ENCODE measurements at places on chromosomes 11 and 22. TPM values are rescaled to one million over a fixed set of nuclear protein-coding genes. Genes with fewer than 3 reads are reported as not detected.

DNA sequence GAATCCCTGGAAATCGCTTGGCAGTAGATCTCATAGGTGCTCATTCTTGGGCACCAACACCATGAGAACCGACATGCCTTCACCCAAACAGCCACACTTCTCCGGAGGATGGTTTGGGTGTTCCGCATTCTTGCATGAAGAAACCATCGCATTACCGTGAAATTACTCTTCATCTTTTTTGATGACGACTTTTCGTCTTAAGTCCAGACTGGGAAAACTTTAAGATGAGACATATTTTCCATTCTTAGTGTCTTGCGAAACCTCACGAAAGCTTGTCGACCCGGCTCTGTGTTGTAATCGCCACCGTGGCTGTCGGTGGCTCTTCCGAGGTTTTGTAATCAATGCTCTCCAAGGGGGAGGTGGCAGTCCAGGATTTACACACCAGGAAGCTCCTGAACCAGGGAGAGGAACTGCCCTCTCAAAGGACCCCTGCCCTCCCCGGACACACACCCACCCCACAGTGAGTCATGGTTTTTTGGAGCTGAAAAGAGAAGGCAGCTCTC is 1.7 kb downstream of the TOM1 start:
- no peak for DNase-seq

Gene CABP7
- total RNA-seq, result not detected

Gene ISX
- total RNA-seq, result not detected

Gene CDC42EP1
- 17.7 TPM for total RNA-seq
